ENCODE measurements at places on chromosomes 1 and 21.
A peak's percentile ranks its signal among the peaks of the same experiment; 100 is the strongest.

- H3K27me3 ChIP-seq: no peaks in the 10 kb centered on the region
- H3K4me3 ChIP-seq: no peak overlapping the region
- no peak for DNase-seq
- H3K27ac ChIP-seq: peak overlapping the region; percentile 24
- H3K4me1 ChIP-seq: peaks cover 35% of the 10 kb centered on the region
Measured at GRCh38 chr1:116938216-116938615, 28.5 kb downstream of the PTGFRN start.

DNA sequence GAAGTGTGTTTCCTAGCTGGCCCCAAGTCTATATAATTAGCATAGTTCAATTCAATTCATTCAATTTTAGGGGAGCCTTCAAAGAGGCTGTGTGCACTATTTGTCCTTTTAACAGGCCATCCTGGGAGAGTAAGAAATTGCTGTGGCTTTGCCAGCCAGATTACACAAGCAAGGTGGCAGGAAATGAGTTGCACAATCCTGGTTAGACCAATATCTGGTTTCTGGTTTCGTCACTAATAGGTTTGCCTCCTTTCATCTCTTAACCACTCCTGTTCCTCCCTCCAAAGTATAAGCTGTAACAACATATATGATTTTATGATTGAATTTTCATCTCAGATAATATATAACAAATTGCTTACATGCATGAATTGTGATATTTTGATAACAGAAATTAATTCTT lies 84.1 kb upstream of the NEGR1 start:
- H3K36me3 ChIP-seq: no peaks in the 10 kb centered on the region
- H3K27me3 ChIP-seq: no peaks in the 10 kb centered on the region
- H3K4me1 ChIP-seq: peaks cover 5% of the 10 kb centered on the region
- no peak for DNase-seq
- H3K27ac ChIP-seq: no peak overlapping the region

DNA sequence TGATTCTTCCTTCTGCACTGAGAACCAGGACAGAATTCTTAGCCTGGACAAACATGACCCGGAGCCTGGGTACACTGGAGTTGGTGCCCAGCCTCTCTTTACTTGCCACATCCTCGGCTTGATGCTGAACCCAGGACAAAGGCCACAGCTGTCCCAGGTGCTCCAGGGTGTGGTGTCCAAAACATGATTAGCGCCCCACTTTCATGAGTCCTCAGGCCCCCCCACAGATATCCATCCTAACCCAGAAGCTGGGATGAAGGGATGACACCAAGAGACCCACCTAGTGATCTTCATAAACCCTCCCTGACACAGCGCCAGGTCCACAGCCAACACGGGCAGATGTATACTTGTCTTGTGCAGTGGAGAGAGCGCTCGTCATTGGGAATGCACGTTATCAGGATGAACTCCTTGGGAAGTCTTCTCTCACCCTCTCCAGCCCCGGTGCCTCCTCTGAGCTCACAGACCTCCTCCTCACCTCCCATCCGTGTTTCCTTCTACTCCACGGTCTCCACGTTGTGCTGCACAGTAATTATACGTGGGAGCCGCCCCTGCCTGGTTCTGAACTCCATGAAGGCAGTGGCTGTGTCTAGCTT lies 3.6 kb downstream of the ABCA4 start:
- no peak overlapping the region for H3K27ac ChIP-seq
- DNase-seq: no peak
- peaks cover 85% of the 10 kb centered on the region for H3K4me1 ChIP-seq
- H3K27me3 ChIP-seq: peaks cover 46% of the 10 kb centered on the region

DNA sequence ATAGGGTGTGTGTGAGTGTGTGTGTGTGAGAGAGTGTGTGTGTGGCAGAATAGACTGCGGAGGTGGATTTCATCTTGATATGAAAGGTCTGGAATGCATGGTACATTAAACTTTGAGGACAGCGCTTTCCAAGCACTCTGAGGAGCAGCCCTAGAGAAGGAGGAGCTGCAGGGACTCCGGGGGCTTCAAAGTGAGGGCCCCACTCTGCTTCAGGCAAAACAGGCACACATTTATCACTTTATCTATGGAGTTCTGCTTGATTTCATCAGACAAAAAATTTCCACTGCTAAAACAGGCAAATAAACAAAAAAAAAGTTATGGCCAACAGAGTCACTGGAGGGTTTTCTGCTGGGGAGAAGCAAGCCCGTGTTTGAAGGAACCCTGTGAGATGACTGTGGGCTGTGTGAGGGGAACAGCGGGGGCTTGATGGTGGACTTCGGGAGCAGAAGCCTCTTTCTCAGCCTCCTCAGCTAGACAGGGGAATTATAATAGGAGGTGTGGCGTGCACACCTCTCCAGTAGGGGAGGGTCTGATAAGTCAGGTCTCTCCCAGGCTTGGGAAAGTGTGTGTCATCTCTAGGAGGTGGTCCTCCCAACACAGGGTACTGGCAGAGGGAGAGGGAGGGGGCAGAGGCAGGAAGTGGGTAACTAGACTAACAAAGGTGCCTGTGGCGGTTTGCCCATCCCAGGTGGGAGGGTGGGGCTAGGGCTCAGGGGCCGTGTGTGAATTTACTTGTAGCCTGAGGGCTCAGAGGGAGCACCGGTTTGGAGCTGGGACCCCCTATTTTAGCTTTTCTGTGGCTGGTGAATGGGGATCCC lies 18.3 kb upstream of the HDAC1 start:
- peak overlapping the region; percentile 67 for H3K4me3 ChIP-seq
- peak; percentile 79 for DNase-seq
- H3K4me1 ChIP-seq: peaks cover 38% of the 10 kb centered on the region
- peaks cover 10% of the 10 kb centered on the region for H3K36me3 ChIP-seq
- peak overlapping the region; percentile 94 for H3K27ac ChIP-seq
- H3K27me3 ChIP-seq: no peaks in the 10 kb centered on the region

DNA sequence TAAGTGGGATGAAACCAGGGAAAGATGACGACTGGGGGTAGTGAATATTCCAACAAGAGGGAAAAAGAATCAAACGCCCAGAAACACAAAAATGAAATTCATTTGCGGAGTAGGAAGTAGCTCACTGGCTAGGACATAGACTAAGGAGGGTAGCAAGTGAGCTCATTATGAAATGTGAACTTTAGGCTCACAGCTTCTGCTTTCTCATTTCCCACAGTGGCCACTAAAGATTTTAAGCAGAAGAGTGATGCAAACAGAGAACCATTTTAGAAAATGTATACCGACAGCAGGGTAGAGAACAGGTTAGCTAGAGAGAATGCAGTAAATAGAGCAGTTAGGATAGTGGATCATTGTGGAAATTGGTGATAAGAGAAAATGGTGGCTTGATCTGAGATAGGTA lies 3.5 kb downstream of the CD48 start:
- peaks cover 9% of the 10 kb centered on the region for H3K4me1 ChIP-seq
- no peaks in the 10 kb centered on the region for H3K27me3 ChIP-seq
- no peaks in the 10 kb centered on the region for H3K36me3 ChIP-seq

GRCh38 chr1:234848972-234849649 lies 239.1 kb upstream of the IRF2BP2 start:
- H3K4me1 ChIP-seq: peaks cover 27% of the 10 kb centered on the region
- H3K27me3 ChIP-seq: no peaks in the 10 kb centered on the region
- H3K36me3 ChIP-seq: peaks cover 5% of the 10 kb centered on the region
- H3K27ac ChIP-seq: no peak overlapping the region

DNA sequence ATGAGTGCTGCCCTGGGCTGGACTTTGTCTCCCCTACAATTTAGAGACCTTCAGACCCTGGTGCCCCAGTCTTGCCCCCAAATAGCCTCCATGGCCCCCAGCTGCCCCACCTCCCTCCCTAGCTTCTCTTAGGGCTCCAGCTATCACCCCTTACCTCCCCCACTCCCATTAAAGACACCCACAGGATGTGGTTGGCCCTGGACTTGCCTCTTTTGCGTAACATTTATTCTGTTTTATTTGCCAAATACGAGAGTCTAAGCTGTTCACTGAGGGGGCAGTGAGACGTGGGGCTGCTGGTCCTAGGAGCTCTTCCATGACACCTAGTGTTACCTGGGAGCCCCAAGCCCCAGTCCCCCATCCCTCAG lies 4.5 kb downstream of the ZC3H12A start:
- H3K4me1 ChIP-seq: peaks cover 36% of the 10 kb centered on the region
- peaks cover 25% of the 10 kb centered on the region for H3K36me3 ChIP-seq
- no peak overlapping the region for H3K4me3 ChIP-seq

DNA sequence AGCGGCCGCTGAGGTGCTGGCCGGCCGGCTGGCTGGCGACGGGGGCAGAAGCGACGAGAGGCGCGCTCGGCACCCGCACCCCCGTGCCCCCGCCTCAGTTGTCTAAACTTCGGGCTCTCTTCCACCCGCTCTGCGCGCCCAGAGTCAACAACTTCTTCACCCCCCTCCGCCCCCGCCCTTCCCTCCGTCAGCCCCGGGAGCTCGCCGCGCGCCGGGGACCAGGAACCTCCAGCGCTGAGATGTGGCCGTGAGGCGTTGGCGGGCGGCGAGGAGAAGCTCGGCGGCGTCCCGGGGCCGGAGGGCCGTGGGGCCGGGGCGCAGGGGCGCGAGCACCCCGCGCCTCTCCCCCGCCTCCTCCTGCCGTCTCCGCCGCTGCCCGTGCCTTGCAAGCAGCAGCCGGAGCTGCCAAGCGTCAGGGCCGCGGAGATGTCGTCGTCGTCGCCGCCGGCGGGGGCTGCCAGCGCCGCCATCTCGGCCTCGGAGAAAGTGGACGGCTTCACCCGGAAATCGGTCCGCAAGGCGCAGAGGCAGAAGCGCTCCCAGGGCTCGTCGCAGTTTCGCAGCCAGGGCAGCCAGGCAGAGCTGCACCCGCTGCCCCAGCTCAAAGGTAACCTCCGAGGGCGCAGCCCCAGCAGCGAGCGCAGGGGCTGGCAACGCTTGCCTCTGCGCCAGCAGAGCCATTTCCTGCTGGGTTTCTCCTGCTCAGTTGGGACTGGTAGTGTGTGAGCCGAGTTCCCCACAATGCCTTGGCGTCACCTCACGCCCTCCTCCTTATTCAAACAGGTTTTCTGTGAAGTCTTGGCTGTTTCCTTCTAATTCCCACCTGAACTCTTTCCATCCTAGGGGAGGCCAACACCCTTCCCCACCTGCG lies 710 bp downstream of the PPP2R5A start:
- H3K4me1 ChIP-seq: peaks cover 44% of the 10 kb centered on the region
- no peaks in the 10 kb centered on the region for H3K27me3 ChIP-seq
- peak overlapping the region; percentile 97 for H3K27ac ChIP-seq
- peak; percentile 61 for DNase-seq
- peak overlapping the region; percentile 98 for H3K4me3 ChIP-seq
- H3K36me3 ChIP-seq: no peaks in the 10 kb centered on the region

DNA sequence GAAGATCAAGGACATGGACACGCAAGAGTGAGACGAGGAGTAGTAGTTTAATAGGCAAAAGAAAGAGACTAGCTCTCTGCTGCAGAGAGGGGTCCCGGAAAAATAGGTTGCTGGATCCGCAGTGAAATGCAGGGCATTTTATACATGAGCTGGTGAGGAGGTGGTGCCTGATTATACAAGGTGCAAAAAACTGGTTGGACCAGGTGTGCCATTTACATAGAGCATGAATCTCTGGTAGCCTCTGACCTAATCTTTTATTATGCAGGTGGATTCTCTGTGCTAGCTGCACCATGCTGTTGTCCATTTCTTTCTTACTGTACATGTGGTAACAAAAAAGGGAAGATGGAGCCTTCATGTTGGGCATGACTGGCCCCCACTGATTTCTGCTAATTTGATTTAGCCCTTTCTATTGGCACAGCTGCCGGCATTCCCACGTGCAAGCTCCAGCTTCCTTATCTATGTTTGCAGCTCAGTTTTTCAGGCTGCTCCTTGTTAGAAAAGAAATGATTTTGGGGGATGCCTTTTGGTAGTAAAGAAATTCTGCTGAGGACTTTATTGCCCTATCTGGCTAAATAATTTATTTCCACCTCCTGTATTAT lies 548.1 kb downstream of the BRINP3 start:
- peaks cover 10% of the 10 kb centered on the region for H3K4me1 ChIP-seq
- no peak overlapping the region for H3K27ac ChIP-seq
- H3K36me3 ChIP-seq: peaks cover 9% of the 10 kb centered on the region
- no peak overlapping the region for H3K4me3 ChIP-seq

DNA sequence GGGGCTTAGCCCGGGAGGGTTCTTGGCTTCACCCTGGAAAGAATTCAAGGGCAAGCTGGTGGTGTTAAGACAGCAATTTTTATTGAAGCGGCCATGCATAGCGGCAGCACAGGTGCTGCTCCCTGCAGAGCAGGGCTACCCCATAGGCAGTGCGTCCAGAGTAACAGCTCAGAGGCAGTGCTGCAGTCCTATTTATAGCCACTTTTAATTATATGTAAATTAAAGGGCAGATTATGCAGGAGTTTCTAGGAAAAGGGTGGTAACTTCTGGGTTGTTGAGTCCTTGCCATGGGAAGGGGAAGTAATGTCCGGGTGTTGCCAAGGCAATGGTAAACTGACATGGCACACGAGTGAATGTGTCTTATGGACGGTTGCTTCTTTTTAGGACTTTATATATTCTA lies 57.0 kb downstream of the VPS26C start:
- H3K27me3 ChIP-seq: no peaks in the 10 kb centered on the region
- no peak overlapping the region for H3K4me3 ChIP-seq
- no peak overlapping the region for H3K27ac ChIP-seq

- peaks cover 14% of the 10 kb centered on the region for H3K4me1 ChIP-seq
- H3K36me3 ChIP-seq: no peaks in the 10 kb centered on the region
- peak overlapping the region; percentile 41 for H3K27ac ChIP-seq
- H3K4me3 ChIP-seq: no peak overlapping the region
- H3K27me3 ChIP-seq: no peaks in the 10 kb centered on the region
Measured at GRCh38 chr1:25993197-25993951, 4.5 kb downstream of the PAFAH2 start.

GRCh38 chr1:243946946-243947345 lies 96.9 kb upstream of the AKT3 start:
- H3K4me3 ChIP-seq: no peak overlapping the region
- peaks cover 27% of the 10 kb centered on the region for H3K4me1 ChIP-seq
- H3K27me3 ChIP-seq: peaks cover 24% of the 10 kb centered on the region
- DNase-seq: peak; percentile 65
- peak overlapping the region; percentile 60 for H3K27ac ChIP-seq
- no peaks in the 10 kb centered on the region for H3K36me3 ChIP-seq

DNA sequence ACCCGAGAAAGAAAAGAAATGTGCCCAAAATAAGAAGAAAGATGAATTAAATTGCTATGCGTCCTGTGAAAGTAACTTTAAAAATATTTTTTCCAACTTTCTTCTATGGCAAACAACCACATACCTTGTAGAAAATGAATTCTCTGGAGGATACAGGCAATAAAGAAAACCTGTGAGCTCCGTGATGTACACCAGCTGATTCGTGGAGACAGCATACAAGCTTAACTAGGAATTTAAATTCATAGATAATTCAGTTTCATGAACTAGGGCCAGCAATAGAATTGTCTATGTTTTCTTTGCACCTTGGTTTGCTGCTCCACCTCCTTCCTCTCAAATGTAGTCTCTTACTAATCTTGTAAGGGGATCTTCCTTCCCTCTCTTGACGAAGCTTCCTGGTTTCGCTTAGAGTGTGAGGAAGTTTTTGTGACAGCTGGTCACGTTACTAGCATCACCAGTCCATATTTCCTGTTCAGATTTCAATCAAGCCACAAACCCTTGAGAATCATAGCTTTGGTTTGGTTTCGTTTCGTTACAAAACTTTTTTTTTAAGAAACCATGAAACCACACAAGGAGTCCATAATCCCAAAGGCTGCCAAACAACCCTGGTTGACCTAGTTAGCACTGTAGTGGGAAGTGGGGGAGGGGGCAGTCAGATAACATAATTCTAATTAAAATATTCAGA lies 35.8 kb downstream of the GREM2 start:
- H3K27me3 ChIP-seq: no peaks in the 10 kb centered on the region
- DNase-seq: no peak
- H3K27ac ChIP-seq: peak overlapping the region; percentile 52
- peaks cover 12% of the 10 kb centered on the region for H3K4me1 ChIP-seq
- H3K4me3 ChIP-seq: no peak overlapping the region
- no peaks in the 10 kb centered on the region for H3K36me3 ChIP-seq

GRCh38 chr1:179016706-179017382 lies 8.8 kb upstream of the FAM20B start:
- DNase-seq: no peak
- H3K27ac ChIP-seq: no peak overlapping the region
- H3K36me3 ChIP-seq: no peaks in the 10 kb centered on the region
- H3K4me1 ChIP-seq: no peaks in the 10 kb centered on the region

All from WTC11 (cell line).